Lower lobe of right lung (tissue), 2 donors: ENCODE measurements at places on chromosomes 4 and X. TPM values are rescaled to one million over a fixed set of nuclear protein-coding genes. Genes with fewer than 3 reads are reported as not detected.

DNA sequence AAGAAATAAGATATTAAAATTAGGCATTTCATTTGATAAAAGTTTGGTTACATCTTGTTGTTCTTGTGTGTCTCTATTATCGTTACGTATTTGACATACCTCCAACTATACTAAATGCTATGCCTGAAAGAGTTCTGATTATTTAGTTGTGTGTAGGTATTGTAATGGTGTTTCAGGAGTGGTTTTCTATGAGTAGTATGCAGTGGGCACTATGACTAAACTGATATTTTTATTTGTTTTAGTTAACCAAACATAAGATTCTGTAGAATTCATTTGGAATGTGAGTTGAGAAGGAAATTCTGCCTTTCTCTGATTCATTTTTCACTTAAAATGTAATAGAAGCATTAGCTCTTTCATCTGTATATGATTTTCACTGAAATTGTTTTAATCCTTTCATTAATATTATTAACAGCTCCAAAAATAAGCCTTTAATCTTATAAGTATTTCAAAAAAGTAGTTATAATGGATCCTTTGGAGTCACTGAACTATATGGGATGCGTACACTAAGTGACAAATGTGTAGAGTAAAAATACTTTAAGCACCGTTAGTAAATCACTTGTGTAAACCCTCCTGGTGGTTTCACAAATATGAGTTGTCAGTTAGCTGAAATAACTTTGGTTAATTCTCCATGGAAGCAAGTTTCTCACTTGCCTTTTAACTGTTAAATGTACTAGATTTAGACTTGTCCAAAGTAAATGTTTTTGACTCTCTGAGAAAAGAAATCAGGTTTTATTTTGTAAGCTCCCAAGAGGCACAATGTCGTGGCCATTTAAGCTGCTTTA is 388.7 kb downstream of the ADGRL3 start:
- H3K27ac ChIP-seq = no peak overlapping the region
- DNase-seq = no peak
- H3K4me1 ChIP-seq = no peaks in the 10 kb centered on the region
- H3K4me3 ChIP-seq = no peak overlapping the region
- no peaks in the 10 kb centered on the region for H3K27me3 ChIP-seq

- peak overlapping the region; percentile 97 for H3K4me3 ChIP-seq
- peaks cover 50% of the 10 kb centered on the region for H3K36me3 ChIP-seq
- peaks cover 54% of the 10 kb centered on the region for H3K4me1 ChIP-seq
- H3K27me3 ChIP-seq = no peaks in the 10 kb centered on the region
- no peak for DNase-seq
Measured at GRCh38 chr4:2935762-2936743, 27.2 kb downstream of the NOP14 start.

DNA sequence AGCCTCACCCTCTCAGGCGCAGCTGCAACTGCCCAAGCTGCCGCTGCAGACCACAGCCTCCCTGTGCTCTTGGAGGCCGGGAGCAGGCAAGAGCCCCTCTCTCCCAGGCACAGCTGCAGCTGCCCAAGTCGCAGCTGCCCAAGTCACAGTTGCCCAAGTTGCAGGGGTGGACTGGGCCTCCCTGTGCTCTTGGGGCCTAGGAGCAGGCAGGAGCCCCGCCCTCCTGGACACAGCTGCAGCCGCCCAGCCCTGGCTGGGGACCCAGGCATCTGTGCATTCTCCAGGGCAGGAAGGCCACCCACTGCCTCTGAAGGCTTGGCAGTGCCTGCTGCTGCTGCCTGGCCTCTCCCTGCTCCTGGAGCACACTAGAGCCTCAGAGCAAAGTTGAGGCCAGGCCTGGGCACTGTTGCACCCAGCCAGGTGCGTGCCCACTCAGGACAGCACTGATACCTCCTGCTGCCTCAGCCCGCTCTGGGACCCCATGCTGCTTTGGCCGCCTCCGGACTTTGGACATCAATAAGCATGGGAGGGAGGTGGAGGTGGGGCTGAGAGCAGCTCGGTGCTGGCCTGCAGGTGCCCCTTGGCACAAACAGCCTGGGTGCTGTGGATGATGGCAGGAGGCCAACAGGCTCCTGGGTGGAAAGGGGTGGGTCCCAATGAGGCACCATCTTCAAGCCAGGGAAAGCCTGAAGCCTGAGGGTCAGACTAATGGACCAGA is 247.5 kb downstream of the PDGFC start:
- DNase-seq = peak; percentile 39
- no peak overlapping the region for H3K4me3 ChIP-seq
- no peaks in the 10 kb centered on the region for H3K27me3 ChIP-seq
- no peaks in the 10 kb centered on the region for H3K4me1 ChIP-seq
- no peak overlapping the region for H3K27ac ChIP-seq
- H3K36me3 ChIP-seq = no peaks in the 10 kb centered on the region

The SH3D19 gene
- 86.6 TPM for total RNA-seq

DNA sequence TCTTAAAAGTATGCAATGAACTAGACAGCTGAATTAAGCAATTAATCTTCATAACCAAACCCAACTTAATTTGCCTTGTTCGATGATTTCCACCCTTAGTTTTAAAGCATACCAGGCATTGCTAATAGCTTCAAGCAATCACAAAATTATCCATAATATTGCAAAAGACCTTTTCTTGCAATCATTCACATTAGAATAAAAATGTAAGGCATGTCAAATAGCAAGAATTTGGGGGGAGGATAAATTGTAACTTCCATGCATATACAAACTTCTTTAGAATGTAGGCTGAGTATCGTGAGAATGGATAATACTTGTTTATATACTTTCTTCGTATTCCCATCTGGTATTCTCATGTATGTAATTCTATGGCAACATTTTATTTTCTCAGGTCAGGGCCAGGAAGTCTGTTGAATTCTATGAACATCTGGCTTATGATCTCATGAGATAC is 28.7 kb upstream of the BMP2K start:
- no peaks in the 10 kb centered on the region for H3K36me3 ChIP-seq
- no peaks in the 10 kb centered on the region for H3K27me3 ChIP-seq
- H3K4me3 ChIP-seq = no peak overlapping the region

DNA sequence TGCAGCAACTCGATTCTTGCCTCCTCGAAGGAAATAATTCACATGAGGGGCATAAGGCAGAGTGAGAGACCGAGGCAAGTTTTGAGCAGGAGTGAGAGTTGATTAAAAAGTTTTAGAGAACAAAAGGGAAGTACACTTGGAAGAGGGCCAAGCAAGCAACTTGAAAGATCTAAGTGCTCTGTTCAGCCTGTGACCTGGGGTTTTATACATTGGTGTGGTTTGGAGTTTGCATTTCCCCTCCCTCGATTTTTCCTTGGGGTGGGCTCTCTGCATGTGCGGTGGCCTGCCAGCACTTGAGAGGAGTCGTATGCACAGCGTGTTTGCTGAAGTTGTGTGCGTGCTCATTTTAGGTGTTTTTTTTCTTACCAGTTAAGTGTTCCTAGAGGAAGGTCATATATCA is 356.4 kb downstream of the KLHL4 start:
- DNase-seq = no peak
- H3K27me3 ChIP-seq = no peaks in the 10 kb centered on the region
- H3K4me3 ChIP-seq = no peak overlapping the region
- no peaks in the 10 kb centered on the region for H3K36me3 ChIP-seq
- no peak overlapping the region for H3K27ac ChIP-seq

DNA sequence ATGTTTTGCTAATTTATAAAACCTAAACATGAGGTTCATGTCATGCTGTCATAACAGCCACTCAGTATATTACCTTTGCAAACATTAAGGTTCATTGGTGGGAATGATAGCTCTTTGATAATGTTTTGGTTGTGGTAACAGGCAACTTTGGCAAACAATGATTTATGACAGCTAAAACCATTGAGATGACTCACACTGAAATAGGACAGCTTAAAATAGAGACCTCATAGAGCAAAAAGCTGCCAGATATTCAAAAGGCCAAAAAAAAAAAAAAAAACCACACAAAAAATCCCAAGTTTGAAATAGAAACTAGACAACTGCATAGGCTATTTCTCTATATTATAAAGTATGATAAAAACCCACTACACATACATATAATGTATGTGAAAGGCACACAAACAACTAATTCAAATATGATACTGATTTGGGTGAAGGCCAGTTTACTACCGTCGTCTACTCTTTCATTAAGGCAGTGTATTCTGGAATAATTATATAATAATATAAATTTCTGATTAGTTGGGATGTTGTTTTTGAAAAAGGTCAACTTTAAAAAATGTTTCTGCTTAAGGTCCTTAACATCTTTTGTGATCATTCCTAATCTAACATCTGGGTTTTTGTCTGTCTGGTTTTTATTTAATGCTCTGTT is 646.0 kb upstream of the PITX2 start:
- no peaks in the 10 kb centered on the region for H3K27me3 ChIP-seq
- DNase-seq = no peak
- H3K4me3 ChIP-seq = no peak overlapping the region
- no peaks in the 10 kb centered on the region for H3K4me1 ChIP-seq
